ENCODE measurements at places on chromosomes 2 and 18. TPM values are rescaled to one million over a fixed set of nuclear protein-coding genes. Genes with fewer than 3 reads are reported as not detected.

DNA sequence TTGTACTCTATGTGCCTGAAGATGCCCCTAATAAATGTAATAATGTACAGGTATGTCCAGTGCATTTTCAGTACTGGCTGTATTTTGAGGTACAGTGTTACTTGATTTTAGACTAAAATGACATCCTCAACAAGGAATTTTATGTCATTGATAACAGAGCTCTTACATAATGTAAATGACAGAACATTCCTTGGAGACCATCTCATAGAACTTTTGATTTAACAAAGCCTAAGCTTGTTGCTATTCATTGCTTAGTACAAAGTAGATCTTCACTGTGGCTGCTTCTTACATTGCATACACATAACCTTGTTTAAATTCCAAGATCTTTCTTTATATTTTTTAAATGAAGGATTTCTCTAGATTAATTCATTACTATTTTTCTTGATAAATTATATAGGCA is 24.1 kb downstream of the DYNC1I2 start:
- DNase-seq = no peak

- DNase-seq = no peak
Observed at GRCh38 chr18:37222999-37223378, 342.6 kb downstream of the CELF4 start.

GRCh38 chr2:65294136-65294535 is 66.5 kb downstream of the ACTR2 start:
- DNase-seq = no peak

GRCh38 chr2:11824901-11825828 is 78.7 kb downstream of the LPIN1 start:
- DNase-seq = no peak

DNA sequence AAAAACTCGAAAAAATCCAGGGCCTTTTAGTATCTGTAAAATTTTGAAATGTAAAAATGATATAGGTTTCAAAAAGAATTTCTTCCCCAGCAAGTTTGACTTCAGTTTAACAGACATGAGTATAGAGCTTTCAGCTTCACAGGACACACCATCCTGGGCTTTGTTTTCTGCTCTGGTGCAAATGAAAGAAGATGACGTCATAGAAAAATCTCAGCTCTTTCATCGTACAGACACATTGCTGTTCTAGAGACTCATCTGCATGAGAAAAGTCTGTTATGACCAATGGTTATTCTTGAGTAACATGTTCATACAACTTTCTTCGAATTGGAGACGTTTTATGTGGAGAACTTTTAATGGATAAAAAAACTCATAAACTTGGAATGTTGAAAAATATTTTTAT is 111.7 kb upstream of the DYNAP start:
- DNase-seq = no peak

The COLEC12 gene
- total RNA-seq = 4.5 TPM

DNA sequence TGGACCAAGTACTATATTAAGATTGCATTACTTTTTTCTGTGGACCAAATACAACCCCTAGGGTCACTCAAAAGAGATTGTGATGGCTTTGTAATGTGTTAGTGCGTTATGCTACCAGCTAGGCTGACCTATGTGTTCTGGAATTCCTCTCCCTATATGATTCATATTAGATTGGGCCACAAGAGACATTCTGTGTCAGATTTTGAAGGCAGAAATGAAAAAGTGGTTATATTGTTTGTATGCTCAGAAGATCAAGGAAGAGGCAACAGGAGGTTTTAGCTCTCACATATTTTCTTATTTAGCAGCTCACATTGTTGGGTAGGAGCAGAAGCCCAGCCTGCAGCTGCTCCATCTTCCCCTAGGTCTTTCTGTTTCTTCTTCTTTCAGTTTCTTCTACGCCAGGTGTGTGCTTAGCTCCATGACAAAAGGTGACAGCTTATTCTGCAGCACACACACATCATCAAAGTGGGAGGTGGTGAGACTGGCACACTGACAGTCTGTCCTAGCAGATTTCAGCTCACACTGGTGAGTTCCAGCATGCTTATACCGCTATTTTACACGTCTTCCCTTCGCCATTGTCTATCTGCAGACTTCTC is 156.8 kb upstream of the UBE2E3 start:
- DNase-seq = no peak

GRCh38 chr2:220219371-220219770 is 591.9 kb downstream of the SLC4A3 start:
- no peak for DNase-seq

DNA sequence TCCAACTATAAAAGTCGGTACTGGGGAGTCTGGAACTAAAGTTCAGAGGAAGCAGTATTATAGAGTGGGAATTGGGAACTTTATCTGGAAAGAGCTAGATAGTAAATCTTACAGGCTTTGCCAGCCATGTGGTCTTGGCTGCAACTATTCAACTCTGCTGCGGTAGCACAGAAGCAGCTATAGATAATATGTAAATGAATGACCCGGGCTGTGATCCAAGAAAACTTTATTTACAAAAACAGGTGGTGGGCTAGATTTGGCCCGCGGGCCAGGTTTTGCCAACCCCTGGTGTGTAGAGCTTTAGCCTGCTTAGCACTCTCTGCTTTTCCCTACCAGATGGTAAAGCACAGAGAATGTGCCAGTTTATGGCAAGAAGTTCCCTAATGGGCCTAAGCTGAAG is 70.8 kb downstream of the TNP1 start:
- no peak for DNase-seq

- no peak for DNase-seq
Observed at GRCh38 chr18:34734056-34734455, 24.0 kb downstream of the DTNA start.

The RPE gene
- total RNA-seq = 35.9 TPM

- DNase-seq = peak; percentile 47
Observed at GRCh38 chr2:121907928-121908327, 152.5 kb downstream of the TSN start.

The PTPRN gene
- 3.5 TPM for total RNA-seq

The TUBB8B gene
- 8.0 TPM for total RNA-seq

DNA sequence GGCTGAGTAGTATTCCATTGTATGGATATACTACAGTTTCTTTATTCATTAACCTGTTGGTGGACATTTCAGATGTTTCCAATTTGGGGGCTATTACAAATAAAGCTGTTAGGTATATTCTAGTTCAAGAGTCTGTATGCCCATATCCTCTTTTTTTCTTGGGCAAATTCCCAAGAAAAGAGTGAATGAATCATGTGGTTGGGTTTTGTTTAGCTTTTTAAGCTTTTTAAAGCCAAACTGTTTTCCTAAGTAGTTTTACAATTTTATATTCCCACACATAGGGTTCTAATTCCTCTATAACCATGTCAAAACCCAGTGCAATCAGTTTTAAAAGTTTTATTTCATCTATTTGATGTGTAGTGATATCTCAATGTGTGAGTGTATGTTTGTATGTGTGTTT is 44.9 kb upstream of the BAZ2B start:
- no peak for DNase-seq

GRCh38 chr2:11102956-11103860 is 52.1 kb upstream of the SLC66A3 start:
- DNase-seq = peak; percentile 10

DNA sequence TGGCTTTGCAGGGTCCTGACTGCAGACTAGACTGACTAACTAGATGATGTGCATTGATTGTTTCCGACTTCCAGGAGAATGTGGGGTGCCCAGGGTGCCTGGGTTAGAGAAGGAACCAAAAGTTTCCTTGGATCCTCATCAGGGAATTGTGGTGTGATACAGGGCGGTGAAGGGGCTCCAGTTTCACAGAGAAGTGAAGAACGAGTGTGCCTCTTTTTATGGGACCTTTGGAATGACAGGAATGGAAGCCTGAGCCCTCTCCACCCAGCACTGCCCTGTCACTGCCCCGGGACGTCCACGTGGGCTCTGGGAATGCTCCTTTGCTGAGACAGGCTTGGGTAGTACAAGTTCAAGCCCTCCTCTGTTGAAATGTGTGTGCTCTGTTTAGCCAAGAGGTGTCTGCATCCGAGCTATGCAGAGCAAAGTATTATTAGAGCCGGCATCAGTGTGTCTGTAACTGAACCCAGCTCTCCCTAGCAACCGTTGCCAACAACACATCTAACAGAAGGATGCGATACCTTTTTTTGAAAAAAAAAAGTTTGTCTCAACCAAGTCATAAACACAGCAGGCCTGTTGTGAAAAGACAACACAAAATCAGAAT is 183.6 kb downstream of the SMAD7 start:
- no peak for DNase-seq

- DNase-seq = no peak
Observed at GRCh38 chr2:860259-860855, 90.3 kb upstream of the SNTG2 start.

DNA sequence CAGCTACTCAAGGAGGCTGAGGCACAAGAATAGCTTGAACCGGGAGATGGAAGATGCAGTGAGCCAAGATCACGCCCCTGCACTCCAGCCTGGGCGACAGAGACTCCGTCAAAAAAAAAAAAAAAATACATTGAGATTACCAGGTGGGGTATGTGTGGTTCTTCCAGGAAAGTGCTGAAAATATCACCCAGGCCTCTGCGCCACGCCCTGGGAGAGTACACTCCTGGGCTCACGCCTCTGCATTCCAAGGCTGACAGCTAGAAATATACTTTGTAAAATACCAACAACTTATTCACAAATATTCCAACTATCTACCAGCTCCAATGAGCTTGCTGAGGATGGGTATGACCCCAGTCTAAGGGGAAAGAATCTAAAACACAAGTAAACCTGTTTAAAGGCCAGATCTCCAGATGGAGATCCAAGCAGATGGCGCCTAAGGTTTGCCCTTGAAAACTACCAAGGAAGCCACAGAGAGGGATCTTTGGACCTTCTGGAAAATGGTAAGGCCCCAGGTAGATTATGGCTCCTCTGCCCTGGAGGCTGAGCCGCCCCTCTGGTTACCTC is 21.6 kb upstream of the B3GNT7 start:
- no peak for DNase-seq

- DNase-seq = no peak
Observed at GRCh38 chr18:23302511-23302850, 150.6 kb upstream of the RIOK3 start.
